ENCODE measurements at places on chromosomes 2 and 18. TPM values are rescaled to one million over a fixed set of nuclear protein-coding genes. Genes with fewer than 3 reads are reported as not detected.

GRCh38 chr2:165627470-165627869, 158.0 kb downstream of the CSRNP3 start:
- DNase-seq, result no peak

DNA sequence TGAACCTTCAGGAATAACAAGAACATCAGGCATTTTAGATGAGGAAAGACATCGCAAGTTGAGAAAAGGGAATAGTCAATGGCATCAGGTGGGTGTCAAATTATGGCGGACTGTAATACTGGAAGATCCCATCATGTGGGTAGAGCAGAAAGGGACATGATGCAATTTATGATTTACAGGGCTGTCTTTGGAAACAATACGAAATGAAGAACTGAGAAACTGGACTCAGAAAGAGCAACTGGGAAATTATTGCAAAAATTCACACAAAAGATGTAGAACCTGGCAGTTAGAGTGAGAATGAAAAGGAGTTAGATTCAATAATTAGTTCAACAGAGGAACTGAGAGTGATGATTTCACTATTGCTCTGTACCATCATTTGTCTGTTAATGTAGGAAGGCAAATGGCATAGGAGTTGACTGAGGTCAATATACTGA, 1635.0 kb upstream of the ACVR2A start:
- DNase-seq, result no peak

DNA sequence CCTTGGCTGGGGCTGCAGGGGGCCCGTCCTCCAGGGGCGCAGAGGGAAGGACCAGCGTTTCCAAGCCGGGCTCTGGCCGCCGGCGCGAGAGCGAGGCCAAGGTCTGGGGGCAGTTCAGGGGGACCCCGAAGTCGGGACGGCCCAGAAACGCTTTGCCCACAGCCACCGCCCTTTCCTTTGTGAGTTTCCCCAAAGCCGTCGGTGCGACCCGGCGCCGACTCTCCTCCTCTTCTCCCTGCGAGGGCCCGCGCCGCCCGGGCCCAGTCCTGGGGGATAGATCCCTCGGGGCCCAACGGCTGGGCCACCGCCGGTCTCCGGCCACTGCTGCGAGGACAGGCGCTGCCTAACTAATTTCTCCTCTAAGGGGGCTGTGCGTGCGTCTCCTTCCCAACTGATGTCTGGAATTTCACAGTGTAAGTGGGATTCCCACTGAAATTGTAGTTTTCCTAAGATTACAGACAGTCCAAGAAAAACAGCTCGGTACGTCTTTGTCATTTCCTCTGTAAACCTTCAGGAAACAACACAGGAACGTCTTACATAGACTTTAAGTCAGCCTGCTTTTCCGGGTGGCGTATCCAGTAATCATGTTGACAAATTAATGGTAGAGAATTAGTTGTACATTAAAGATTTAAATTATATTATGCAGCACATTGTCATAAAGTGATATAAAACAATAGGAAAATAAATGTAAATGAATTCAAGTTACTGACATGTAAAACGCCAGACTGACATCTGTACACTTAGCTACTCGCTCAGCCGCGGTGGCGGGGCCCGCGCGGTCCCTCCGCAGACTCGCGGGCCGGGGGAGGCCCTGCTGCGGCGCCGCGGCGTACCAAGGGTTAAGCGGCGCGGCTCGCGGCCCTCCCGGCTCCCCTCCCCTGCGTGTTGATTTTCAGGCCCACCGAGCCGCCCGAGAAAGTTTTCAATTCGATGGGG, 139.4 kb upstream of the SIX3 start:
- no peak for DNase-seq

- no peak for DNase-seq
These were observed 86.2 kb upstream of the THOC1 start for GRCh38 chr18:354003-354402.

GRCh38 chr2:41241325-41242000, 789.6 kb upstream of the SLC8A1 start:
- DNase-seq, result no peak

Gene TRIM43
- total RNA-seq, result not detected

- DNase-seq, result no peak
These were observed 632 bp upstream of the ACVR1 start for GRCh38 chr2:157876786-157877138.

Gene SGPP2
- total RNA-seq, result 4.9 TPM

DNA sequence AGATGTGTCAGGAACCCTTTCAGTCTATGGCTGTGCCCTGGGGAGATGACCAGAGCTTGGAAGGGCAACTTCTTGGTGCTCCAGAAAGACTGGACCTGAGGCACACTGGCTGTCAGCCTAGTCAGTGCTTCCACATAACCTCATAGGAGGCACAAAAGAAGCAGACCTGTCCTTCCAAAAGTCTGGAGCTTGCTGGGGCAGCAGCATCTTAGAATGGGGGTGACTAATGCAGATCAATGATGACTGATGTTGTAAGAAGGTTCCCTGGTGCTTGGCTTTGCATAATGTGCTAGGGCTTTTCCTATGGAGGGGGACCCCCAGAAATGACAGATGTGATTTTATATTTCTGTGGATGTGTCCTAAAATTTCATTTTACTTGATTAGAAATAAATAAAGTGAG, 255.7 kb upstream of the THUMPD2 start:
- no peak for DNase-seq

Gene ZEB2
- total RNA-seq, result 24.6 TPM

DNA sequence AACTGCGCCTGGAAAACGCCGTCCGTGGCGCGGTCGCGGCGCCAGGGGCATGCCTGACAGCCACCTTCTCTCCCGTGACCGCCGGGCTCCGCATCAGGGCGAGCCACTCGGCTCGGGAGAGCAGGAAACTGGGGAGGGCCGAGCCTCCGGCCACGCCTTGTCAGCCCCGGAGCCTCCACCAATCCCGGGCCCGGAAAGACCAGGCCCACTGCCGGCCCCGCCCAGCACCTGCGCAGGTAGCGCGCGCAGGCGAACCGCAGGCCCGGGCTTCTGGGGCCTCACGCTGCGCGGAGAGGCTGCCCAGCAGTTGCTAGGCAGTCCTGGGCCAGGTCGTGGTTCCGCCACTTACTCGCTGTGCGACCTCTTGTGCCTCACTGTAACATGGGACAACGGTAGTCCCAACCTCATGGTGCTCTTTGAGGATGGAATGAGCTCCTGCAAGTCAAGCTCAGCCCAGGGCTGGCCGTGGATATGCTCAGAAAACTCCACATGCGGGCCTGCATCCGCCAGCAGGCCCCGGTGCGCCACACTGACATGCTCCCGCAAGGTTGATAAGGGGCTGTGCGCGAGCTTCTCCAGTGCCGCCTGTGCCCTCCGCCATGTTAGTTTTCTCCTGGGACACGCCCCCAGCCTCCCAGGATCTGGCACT, 97.1 kb downstream of the INHBB start:
- peak; percentile 75 for DNase-seq

Gene NT5C1B
- not detected for total RNA-seq
